ENCODE measurements at places on chromosomes 7 and 10. TPM values are rescaled to one million over a fixed set of nuclear protein-coding genes. Genes with fewer than 3 reads are reported as not detected.

- no peak overlapping the region for H3K27ac ChIP-seq
- no peaks in the 10 kb centered on the region for H3K36me3 ChIP-seq
- DNase-seq, result no peak
- peak overlapping the region; percentile 43 for H3K4me3 ChIP-seq
- peaks cover 6% of the 10 kb centered on the region for H3K4me1 ChIP-seq
Measured at GRCh38 chr7:64574540-64575099, 11.7 kb upstream of the ZNF680 start.

- no peak overlapping the region for H3K27ac ChIP-seq
- H3K27me3 ChIP-seq, result no peaks in the 10 kb centered on the region
- H3K4me1 ChIP-seq, result peaks cover 20% of the 10 kb centered on the region
Measured at GRCh38 chr10:35470925-35471315, 134.2 kb upstream of the GJD4 start.

- no peak overlapping the region for H3K27ac ChIP-seq
- no peak for DNase-seq
- no peak overlapping the region for H3K4me3 ChIP-seq
- H3K27me3 ChIP-seq, result no peaks in the 10 kb centered on the region
- no peaks in the 10 kb centered on the region for H3K36me3 ChIP-seq
Measured at GRCh38 chr10:132646443-132647097, 109.0 kb downstream of the INPP5A start.

FAM24B gene
- not detected for total RNA-seq

SPAM1 gene
- total RNA-seq, result not detected
